Activated naive CD8-positive, alpha-beta T cell treated with anti-CD3 and anti-CD28 coated beads, Interleukin-2, amount 50 U/mL, for 24 hours (primary cell): ENCODE measurements at places on chromosomes 4 and X.

- no peak for DNase-seq
Measured at GRCh38 chr4:22014222-22014741, 65.7 kb upstream of the KCNIP4 start.

DNA sequence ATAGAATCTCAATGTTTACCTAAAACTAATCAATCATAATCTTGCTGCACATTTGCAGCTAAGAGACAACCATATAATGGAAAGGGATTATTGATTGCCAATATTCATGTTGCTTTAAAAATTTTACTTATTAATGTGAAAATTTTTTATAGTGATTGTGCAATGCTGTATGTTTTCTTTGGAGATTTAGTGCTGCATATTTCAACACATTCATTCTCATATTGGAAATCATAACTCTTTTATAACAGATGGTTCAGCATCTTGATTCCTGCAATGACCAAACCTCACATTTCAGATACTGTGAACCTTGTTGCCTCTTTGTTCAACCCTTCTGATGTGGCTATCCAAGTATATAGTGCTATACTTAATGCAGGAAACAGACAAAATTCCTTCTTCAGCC lies 502.6 kb downstream of the C4orf33 start:
- DNase-seq: no peak

GRCh38 chrX:1108501-1109445 lies 103.7 kb downstream of the CRLF2 start:
- no peak for DNase-seq

DNA sequence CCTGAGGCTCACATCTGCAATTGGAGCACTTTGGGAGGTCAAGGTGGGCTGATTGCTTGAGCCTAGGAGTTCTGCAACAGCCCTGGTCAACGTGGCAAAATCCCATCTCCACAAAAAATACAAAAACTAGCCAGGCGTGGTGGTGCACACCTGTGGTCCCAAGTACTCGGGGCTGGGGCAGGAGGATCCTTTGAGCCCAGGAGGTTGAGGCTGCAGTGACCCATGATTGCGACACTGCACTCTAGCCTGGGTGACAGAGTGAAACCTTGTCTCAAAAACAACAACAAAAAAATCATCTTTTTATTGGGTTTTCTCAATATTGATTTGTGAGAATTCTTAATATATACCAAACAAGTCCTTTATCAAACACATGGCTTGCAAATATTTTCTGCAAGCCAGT lies 64.9 kb downstream of the ANKRD17 start:
- no peak for DNase-seq
